ENCODE measurements at places on chromosomes 4 and X.

DNA sequence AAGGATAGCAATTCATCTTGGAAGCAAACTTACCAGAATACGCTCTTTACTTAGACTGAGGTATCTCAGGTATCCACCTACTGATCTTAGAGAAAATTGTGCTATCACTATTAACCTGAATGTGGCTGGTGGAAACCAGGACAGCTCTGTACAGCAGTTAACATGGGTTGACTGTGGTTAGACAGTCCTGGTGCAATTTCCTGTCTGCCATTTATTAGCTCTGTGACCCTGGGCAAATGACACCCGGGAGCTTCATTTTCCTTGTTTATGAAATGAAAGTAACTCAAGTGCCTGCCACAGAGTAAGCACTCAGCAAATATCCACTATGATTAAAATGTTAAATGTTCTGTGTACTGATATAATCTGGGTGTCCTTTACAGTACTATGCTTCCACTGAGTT, 60.0 kb downstream of the SMC1A start:
- DNase-seq: no peak
- H3K4me3 ChIP-seq: no peak overlapping the region
- H3K4me1 ChIP-seq: no peaks in the 10 kb centered on the region
- H3K27me3 ChIP-seq: no peaks in the 10 kb centered on the region
- H3K36me3 ChIP-seq: no peaks in the 10 kb centered on the region
- H3K27ac ChIP-seq: no peak overlapping the region

GRCh38 chr4:108081256-108081655, 87.5 kb downstream of the LEF1 start:
- H3K27me3 ChIP-seq: no peaks in the 10 kb centered on the region
- no peak overlapping the region for H3K4me3 ChIP-seq
- peak overlapping the region; percentile 42 for H3K27ac ChIP-seq
- no peak for DNase-seq
- H3K4me1 ChIP-seq: peaks cover 4% of the 10 kb centered on the region

DNA sequence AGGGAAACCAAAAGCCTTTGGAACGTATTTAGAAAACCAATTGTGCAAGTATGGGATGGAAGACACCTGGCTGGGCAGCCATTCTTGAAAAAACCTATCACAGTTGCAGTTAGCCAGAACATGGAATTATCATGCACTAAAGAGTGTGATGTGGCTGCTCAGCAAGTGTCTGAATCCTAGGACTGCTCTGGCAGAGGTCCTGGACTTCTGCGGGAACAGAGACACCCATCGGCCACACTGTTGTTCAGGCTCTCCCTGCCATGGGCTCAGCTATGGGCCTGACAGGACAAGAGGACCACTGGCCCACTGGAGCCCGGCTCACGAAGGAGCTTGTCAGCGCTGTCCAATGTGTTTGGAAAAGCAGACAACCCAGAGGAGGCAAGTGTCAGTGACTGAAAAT, 115.7 kb upstream of the GPC4 start:
- no peak overlapping the region for H3K27ac ChIP-seq
- no peaks in the 10 kb centered on the region for H3K27me3 ChIP-seq
- no peaks in the 10 kb centered on the region for H3K36me3 ChIP-seq
- no peaks in the 10 kb centered on the region for H3K4me1 ChIP-seq

GRCh38 chr4:109801895-109802319, at the start of gene CFI:
Gene CFI, minus strand, starts transcription at chr4:109801999. Its CDS starts 28 bp downstream, at chr4:109801971.
- H3K27ac ChIP-seq: no peak within 1 kb of the TSS
- no peak within 1 kb of the TSS for H3K4me3 ChIP-seq
- H3K27me3 ChIP-seq: no peaks in the 10 kb centered on the region
- no peaks in the 10 kb centered on the region for H3K36me3 ChIP-seq
- no peak for DNase-seq

DNA sequence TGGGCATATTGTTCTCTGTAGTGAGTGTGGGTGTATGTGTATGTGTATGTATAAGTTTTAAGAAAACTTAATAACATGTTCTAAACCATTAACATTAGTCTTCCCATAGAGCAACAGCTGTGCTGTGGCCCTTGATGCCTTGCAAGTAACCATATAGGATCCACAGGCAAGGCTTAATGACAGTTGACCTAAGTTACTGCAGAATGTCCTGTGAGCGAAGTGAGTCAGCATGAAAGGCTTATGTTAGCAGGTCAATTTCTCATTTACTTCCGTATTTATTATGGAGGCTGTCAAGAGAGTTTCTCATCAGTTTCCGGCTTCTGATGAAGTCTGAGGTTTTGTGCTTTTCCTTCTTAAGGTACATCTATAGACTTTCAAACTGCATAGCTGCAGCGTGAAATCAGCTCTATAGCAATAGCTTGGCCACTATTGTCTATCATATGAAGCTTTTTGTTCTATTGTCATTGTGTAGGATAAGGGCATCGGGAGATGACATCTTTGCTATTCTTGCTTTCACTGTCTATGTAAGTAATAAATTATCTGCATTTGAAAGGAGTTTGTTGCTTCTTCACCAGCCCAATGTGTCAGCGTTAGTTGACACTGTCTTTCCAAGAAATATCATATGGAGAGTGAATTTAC, 1153.4 kb upstream of the AGA start:
- H3K27ac ChIP-seq: no peak overlapping the region
- DNase-seq: no peak
- H3K4me1 ChIP-seq: no peaks in the 10 kb centered on the region

GRCh38 chrX:31006027-31006426, 65.8 kb downstream of the FTHL17 start:
- no peaks in the 10 kb centered on the region for H3K27me3 ChIP-seq
- no peak for DNase-seq
- no peaks in the 10 kb centered on the region for H3K4me1 ChIP-seq
- H3K27ac ChIP-seq: no peak overlapping the region

DNA sequence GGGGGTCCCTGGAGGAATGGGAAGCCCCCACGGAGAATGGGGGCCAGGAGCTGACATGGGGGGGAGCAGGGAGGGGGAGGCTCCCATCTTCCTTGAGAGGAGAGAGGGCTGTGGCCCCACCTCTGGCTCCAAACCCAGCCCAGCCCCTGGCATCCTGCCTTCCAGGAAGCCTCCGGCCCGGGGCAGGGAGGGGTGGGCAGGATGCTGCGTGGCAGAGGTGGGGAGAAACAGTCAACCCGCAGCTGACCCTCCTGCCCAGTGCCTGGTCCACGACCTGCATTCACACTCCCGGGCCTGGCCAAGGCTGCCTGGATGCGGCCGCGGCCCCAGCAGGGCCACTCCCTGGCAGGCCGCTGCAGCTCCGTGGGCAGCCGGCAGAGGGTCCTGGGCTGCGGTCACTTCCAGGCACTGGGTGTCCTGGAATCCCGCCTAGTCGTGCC, 39.0 kb downstream of the CPLX1 start:
- DNase-seq: no peak
- no peaks in the 10 kb centered on the region for H3K36me3 ChIP-seq
- H3K27ac ChIP-seq: no peak overlapping the region
- peaks cover 28% of the 10 kb centered on the region for H3K4me1 ChIP-seq
- H3K27me3 ChIP-seq: peaks cover 32% of the 10 kb centered on the region

- no peaks in the 10 kb centered on the region for H3K27me3 ChIP-seq
- H3K4me3 ChIP-seq: no peak overlapping the region
- peaks cover 8% of the 10 kb centered on the region for H3K36me3 ChIP-seq
- no peak overlapping the region for H3K27ac ChIP-seq
Measured at GRCh38 chr4:101081166-101081565, 266.2 kb downstream of the PPP3CA start.
